ENCODE measurements at places on chromosomes 3 and 15.

GRCh38 chr15:80951941-80952340, 37.7 kb downstream of the MESD start:
- no peak for DNase-seq

- no peak for DNase-seq
Measured at GRCh38 chr15:36347272-36347858, 232.1 kb upstream of the CDIN1 start.

- no peak for DNase-seq
Measured at GRCh38 chr3:62057339-62058047, 315.9 kb downstream of the FEZF2 start.

GRCh38 chr3:31361371-31362273, 171.1 kb upstream of the STT3B start:
- no peak for DNase-seq

DNA sequence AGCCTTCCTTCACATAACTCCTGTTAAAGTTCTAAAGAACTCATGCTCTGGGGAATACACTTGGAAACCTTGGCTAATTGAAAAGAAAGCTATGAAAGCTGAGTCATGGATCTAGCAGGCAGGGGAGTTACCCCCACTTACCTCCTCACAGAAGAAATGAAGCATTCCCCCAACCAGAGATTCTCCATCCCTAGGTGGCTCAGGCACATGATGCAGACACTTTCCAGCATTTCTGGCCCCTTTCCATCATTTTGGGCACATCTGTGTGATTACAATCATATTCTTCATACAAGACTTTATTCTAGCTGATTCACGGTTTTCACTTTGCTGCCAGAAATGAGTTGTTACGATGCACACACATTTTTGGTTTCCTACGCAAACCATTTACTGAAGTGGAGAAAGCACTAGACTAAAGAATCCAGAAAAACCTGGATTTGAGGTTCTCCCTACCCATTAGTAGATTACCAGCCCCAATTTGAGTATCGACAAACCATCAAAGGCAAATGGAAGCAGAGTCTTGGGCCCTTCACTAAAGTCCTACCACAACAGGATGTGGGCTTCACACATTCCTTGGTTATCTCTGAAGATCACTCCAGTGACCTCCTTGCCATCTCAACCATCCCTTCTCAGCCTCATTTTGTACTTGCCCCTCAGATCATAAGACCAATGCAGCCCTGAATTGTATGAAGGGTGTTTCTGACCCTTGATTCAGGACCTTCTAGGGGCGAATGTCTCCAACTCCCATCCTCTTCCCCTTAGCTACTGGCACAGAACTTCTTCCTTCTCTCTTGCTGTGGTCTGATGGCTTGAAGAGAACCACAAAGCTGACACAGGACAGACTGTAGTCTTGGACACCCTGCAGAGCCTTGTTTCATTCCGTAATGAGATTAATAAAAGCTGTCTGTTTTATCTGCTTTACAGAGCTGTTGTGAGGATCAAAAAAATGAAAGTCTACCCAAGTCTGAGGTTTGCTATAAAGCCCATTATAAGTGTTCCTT, 42.5 kb upstream of the SNRK start:
- no peak for DNase-seq

DNA sequence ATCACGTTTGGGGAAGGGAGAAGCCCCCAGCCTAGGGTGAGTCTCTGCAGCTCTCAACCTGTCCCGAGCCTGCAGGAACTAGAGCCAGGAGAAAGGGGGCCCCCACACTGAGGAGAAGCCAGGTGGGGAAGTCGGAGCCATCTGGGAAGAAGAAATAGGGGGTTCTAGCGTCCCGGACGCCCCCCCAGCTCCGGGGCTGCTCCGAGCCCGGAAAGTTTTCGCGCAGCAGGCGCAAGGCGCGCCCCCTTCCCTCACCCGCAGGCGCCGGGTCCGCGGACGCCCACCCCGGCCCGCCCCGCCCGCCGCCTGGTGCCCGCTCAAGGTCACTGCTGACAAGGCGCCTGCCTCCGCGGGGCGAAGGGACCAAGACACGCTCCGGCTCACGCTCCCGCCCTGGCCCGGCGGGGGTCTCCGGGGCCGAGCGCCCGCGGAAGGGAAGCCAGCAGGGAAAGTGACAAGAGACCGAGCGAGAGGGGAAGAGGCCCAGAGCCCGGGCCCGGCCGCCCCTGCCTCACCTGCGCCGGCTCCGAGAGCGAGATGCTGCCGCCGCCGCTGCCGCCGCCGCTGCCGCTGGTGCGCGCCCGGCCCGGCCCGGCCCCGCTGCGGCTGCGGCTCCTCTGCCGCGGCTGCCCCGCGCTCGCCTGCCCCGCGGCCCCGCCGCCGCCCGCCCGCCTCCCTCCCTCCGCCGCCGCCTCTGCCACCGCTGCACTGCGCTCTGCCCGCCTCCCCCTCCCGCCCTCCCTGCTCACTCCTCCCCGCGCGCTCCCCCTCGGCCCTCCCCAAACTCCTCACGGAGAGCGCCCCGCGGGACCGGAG, 108.4 kb upstream of the SLC6A11 start:
- DNase-seq: no peak

DNA sequence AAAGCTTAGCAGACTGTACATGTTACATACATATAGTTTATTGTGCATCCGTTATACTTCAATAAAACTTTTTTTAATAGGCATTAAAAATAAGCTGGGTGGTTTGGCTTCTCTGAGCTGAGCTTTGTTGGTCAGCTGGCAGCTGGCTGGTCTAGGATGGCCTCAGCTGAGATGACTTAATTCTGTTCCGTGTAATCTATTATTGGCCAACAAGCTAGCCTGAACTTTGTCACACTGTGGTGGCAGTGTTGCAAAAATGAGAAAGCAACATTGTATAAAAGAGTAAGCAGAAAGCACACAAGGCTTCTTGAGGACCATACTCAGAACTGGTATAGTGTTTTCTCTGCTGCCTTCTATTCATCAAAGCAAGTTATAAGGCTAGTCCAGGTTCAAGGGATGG, 45.2 kb downstream of the CGGBP1 start:
- DNase-seq: no peak

- no peak for DNase-seq
Measured at GRCh38 chr3:99256788-99257187, 355.3 kb upstream of the DCBLD2 start.

DNA sequence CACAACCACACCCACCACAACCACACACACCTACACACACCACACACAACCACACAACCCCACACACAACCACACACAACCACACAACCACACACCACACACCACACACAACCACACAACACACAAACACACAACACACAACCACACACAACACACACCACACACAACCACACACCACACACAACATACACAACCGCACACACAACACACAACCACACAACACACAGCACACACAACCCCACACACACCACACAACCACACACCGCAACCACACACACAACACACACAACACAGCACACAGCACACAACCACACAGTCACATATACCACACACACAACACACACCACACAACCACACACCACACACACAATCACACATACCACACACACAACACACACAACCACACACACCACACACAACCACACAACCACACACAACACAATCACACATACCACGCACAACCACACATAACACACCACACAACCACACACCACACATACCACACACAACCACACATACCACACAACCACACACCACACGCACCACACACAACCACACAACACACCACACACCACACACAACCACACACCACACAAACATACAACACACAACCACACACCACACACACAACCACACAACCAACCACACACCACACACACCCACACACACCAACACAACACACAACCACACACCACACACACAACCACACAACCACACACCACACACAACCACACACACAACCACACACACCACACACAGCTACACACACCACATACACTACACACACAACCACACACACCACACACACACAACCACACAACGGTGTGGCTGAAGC, 23.7 kb downstream of the CPN2 start:
- DNase-seq: no peak

DNA sequence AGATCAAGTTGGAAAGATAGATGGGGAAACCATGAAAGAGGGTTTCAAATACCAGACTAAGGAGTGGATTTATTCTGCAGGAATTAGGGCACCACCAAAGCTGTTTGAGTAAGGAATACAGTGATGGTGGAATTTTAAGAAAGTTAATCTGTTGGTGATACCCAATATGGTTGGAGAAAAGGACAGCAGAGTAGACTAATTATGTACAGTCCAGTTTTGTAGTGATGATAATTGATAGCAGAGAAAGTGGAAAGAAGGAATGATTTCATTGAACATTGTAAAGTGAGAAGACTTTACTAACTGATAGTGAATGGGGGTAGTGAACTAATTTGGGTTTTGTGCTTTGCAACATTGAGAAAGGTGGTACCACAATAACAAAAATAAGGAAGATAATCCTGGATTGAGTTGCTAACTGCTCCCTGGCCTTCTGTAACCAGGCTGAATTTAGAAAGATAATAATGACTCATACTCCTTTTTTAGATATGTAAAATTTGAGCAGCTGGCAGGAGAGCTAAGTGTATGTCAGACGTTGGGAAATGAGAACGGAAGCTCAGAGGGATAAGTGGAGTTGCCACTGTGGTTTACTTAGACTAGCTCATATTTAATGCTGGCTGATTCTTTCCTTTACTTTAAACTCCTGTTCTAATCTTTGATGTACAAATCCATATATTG, 16.9 kb downstream of the TCAIM start:
- DNase-seq: no peak

DNA sequence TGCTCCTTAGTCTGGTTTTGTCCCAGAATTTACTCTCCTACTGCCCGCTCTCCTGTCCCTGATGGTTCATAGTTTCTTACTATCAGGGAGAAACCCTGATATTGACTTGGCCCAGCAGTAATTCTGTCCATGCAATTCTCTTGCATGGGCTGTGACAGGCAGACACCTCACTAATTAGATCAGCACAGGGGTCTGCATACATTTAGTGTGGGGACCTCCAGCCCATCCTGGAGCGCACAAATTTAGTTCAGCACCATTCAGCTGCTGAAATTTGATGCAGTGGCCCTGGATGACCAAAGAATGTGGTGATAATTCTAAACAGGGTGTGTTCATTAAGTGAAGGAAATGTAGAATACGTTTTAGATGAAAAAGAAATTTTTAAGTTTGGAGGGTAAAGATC, 555.5 kb upstream of the TBL1XR1 start:
- no peak for DNase-seq

DNA sequence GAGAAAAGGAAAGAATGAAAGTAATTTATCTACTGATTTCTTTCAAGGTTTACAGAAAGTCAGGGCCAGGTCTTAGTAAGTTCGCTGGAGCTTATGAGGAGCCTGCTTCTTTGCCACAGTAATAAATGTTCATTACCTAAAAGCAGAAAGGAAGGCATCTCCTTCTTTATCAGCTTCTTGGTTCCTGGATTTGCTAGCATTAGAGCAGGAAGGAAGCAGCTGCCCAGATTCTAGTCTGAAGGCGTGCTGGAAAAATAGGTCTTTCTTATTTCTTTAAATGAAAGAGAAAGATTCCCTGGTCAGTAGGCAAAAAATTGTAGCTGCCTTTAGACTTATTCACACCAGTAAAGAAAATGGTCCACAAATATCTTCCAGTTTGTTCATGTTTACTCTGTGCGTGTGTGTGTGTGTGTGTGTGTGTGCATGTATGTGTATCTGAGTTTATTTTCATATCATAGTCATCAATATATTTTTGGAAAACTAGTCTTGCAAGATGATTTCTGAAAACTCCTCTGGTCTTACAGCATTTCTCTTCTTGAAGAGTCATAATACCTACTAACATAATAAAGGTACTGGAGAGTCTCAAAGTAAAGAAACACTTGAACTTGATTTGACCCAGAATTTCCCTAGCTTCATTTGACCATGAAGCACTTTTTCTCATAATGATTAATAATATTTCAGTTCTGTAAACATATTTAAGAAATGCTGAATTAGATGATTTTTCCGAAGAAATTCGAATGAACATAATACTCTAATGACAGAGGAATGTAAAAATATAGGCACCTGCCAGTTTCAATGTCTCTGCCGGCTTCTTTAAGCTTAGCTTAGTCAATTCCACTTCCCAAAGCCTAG, 255.3 kb upstream of the ZPLD1 start:
- DNase-seq: no peak

DNA sequence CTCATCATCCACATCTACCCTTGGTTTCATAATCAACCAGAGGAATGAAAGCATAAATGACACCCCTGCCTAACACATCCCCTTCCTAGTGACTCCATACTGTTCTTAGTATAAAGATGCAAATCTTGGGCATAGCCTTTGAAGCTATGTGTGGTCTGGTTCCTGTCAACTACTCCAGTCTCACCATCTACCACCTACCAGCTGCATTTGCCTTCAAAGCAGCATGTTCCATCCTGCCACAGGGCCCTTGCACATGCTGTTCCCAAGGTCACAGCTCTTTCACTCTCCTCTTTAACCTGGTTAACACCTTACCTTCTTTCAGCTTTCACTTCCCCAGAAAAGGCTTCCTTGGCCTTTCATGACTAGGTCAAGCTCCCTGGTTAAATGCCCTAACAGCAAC, 62.3 kb upstream of the ARHGEF3 start:
- DNase-seq: no peak

GRCh38 chr3:1092061-1092460, 763 bp upstream of the CNTN6 start:
- DNase-seq: no peak

- DNase-seq: no peak
Measured at GRCh38 chr3:117665296-117665695, 955.7 kb downstream of the TUSC7 start.

DNA sequence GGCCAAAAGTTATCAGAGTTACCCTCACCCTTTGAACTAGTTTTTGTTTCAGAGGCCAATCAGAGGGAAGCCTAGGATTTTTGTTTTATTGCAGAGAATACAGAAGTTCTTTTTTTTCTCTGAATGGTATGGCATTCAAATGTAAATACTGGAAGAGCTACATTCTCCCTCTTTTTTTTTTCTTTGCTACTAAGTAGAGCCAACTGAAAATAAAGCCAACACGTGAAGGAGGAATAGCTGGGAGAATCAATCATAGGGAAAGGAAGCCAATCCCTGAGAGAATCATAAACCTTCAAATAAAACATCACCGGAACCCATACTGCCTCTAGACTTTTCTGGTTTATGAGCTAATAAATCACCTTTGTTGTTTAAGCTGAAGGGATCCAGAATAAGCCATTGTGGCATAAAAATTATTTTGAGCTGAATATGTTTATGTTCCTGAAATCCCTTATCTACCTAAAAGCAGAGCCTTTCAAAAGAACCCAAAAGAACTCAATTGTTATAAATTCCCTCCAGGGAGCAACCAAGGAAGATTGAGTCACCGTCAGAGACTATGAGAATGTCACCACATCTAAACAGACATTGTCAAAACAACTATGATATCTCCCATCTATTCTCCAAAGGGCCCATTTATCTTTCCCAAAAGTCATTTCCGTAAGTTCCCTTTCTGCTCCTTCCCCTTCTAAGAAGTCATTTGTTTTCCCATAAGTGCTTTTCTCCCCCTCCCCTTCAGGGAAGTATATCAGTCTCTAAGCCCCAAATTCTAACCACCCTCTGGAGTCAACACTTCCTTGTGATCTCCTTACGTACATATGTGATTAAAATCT, 3.8 kb upstream of the ZNF280D start:
- DNase-seq: no peak

DNA sequence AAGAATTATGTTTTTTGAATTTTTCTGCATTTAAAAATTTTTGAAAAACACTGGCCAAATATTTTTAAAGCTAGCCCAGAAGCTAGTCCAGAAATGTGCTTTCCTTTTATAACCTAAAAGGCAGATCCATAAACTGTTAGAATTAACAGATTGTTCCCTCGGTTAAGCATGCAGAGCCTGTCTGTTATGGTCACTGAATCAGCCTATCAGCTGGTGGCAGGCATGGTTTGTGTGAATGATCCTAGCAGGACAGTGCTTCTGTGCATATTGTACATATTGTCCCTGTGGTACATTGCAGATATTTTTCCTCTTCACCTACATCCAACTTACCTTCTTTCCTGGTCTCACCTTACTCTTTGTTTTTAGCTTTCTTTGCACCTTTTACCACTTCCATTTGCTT, 53.3 kb downstream of the RARB start:
- DNase-seq: no peak

All from left colon (tissue), 2 donors.